Kidney glomerular epithelial cell (primary cell): ENCODE measurements at places on chromosomes 13 and 19.
A peak's percentile ranks its signal among the peaks of the same experiment; 100 is the strongest.

DNA sequence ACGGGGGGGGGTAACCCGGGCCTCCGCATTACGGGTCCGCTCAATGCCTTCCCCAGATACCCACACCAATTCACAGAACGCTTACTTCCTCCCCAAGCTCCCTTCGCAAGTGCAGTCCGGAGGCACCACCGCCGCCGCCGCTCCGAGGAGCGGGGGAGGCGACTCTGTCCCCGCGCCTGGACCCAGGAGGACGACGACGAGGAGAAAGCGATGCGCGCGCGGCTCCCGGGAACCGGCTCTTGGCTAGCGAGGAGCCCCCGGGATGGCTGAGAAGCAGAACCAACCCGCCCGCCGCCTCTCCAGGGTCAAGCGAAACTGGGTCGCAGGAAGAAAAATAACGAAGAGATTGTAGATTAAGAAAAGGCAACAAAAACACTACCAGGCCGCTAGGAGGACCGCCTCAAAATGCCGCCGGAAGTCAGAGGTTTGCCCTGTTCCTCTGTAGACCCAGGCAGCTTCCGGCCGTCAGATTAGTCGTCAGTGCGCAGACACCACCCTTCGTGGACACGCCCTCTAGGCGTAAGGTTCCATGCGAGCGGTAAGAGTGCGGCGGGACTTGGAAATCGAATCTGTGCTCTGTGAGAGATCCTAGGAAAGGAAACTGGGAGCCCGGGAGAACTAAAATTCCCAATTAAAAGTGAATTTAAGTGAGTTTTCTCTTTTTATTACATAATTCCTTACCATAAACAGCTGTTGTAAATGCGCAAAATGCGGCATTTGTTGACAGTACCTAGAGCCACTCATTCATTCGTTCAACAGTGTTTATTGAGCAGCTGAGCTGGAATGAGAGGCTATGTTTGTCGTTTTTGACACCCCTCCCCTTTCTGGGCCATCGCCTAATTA is at the start of gene ZC3H13:
Gene ZC3H13 (minus strand): TSS at position 428 of the 843 bp plus-strand sequence. CDS start 7,239 bp downstream, outside the sequence.
- peak; percentile 86 for DNase-seq

DNA sequence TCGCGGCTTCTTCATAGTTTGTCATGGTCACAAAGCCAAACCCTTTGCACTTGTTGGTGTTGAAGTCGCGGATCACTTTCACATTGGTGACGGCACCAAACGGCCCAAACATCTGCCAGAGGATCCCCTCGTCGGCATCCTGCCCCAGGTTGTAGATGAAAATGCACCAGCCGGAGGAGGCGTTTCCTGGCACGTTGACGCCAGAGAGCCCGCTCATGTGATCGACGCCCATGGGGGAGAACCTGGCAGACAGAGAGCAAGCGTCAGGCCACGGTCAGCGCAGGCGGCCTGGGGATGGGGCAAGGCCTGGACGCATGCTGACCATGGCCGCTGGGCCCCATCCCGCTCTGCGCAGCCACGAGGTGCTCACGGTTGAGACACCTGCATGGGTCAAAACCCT is 20.1 kb upstream of the TIMM44 start:
- no peak for DNase-seq

GRCh38 chr13:26735677-26736076 is 24.9 kb downstream of the GPR12 start:
- DNase-seq: no peak

GRCh38 chr13:87999788-88000187 is 328.6 kb downstream of the SLITRK5 start:
- DNase-seq: peak; percentile 34

GRCh38 chr13:79861731-79862130 is 380.8 kb downstream of the NDFIP2 start:
- DNase-seq: no peak

GRCh38 chr13:113456116-113456702 is 2.9 kb upstream of the ADPRHL1 start:
- no peak for DNase-seq
